ENCODE measurements at places on chromosomes 7 and 10.

DNA sequence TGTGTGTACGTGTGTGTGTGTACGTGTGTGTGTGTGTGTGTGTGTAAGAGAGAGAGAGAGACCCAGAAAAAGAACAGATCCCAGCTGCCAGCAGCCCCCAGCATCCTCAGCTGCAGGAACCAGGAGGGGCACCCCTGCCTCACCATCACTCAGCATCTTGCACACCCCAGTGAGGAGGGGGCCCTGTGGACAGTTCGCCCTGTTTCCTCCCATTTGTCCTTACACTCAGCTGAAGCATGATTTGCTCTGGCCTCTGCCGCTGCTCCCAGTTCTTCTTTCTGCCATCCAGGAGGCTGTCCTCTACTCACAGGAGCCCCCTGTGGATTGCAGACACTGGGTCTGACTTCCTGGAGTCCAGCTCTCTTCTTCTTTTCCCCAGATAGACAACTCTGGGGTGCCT lies 9.7 kb downstream of the GPR26 start:
- no peak for DNase-seq

- no peak for DNase-seq
Observed at GRCh38 chr10:99714446-99714845, 17.5 kb downstream of the COX15 start.

GRCh38 chr10:15585303-15585715 lies 134.4 kb downstream of the ITGA8 start:
- peak; percentile 65 for DNase-seq

DNA sequence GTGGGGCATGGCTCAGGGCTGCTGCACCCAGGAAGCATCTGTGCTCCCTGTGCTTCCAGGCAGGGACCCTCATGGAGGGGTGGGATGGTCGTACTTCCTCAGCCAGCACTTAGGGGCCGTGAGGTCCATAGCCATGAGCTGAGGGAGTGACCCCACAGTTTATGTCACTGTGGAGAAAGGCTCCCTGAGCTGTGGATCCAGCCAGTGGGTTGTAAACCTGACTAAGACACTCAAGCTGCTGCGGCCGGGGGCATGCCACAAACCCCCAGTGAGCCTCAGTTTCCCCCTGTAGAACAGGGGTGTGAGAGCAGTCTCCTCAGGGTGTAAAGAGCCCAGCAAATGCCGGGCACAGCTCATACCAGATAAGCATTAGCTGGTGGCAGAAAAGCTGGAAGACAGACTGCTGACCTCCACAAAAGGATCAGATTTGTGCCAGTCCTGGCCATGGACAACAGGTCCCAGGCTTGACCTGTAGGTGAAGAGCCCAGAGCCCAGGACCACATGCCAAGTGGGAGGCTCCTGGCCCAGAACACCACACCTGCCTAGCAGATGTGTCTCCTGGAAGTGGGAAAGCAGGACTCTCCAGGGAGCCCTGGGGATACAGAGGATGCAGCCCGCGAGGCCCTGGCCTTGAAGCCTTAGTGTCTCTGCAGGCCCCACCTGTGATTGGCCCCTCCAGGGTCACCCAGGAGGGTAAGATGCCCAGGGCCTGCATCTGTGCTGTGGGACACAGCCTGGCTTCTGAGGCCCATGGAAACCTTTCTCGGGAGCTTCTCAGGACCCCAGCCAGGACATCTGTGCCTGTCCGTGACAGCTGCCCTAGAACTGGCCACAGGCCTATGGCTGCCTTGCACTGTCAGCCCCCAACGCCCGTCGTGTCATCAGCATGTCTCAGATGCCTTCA lies 78.1 kb upstream of the RET start:
- DNase-seq: peak; percentile 18

- DNase-seq: no peak
Observed at GRCh38 chr7:107891636-107892366, 818 bp downstream of the DLD start.

DNA sequence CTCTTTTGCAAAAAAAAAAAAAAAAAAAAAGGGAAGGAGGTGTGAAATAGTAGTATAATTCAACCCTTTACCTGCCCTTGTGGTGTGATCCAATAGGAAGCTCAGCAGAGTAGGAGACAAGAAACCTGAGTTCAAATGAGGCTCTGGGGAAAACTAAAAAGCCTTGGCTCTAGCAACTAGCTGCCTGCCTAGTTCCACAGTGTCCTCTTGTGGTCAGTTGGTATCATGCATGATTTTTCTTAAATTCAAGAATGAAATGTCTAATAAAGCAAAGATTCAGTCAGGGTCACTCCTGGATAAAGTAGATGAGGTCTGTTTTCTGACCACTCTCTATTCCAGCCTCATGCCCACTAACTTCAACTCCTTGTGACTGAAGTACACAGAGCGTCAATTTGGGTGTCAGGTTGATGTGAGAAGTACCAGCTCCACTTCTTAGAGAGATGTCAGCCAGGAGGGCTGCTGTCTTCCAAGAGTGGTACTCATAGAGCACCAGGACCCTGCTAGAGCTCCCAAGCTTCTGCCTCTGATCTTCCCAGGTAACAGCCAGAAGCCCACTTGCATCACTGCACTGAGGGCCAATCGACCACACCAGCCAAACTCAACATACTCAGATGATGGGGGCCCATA lies 10.5 kb downstream of the LSM5 start:
- DNase-seq: peak; percentile 59

- no peak for DNase-seq
Observed at GRCh38 chr7:113921363-113921762, 2.6 kb upstream of the PPP1R3A start.

DNA sequence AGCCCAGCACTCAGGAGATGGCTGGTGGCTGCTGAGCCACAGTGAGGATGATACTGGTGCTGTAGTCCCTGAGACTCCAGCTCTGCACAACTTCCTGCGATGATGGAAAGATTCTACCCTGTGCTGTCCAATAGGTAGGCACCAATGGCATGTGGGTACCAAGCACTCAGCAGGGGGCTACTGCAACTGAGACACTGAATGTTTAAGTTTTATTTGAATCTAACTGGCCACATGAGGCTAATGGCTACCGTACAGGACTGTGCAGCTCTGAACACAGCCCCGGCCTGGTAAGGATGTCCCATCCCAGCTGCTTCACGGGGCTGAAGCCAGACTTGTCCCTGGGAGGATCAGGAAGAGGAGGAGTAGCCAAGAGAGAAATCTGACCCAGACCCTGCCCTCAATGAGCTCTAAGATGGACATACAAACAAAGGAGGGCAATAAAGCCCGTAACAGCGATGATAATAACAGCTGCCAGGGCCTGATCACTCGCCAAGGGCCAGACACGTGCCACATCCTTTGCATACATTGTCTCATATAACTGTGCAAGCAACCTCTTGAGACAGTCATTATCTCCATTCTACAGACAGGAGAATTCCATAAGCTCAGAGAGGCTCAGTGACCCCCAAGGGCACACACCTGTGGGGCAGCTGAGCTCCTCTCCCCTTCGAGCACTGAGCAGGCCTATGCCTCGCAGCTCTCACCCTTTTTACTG lies 3.8 kb downstream of the GPRIN2 start:
- DNase-seq: no peak

DNA sequence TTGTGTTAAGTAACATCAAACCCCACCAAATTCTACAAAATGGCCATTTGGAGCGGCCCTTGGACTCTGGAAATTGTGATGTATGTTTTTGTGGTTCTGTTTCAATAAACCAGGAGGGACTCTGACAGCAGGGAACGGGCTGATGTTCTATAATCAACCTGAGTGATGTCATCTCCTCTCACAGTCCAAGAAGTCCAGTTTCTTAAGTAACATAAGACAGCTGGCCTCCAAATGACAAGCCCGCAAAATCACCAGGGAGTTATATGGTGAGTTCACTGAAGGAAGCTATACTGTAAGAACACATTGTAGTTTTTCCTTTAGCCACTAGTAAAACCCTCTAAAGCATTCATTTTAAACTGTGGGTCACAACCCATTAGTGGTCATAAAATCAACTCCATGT lies 34.0 kb downstream of the GOT1 start:
- no peak for DNase-seq

DNA sequence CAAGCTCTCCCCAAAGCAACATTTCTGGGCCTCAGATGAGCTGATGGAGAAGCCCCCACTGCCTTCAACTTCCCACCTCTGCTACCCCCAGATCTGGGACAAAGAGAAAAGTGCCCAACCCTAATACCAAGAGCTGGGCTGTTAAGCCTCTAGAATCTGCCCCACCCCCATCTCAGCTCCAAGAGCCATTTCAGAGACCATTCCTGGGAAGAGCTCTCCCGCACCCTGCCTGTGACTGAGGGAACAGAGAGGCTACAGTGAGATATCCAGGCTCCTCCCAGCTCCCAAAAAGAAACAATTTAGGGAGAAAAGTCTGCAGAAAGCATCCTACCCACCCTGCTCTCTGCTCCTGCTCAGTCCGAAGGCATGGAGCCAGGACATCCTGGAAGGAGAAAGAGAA lies 2.5 kb upstream of the KCNH2 start:
- peak; percentile 72 for DNase-seq

DNA sequence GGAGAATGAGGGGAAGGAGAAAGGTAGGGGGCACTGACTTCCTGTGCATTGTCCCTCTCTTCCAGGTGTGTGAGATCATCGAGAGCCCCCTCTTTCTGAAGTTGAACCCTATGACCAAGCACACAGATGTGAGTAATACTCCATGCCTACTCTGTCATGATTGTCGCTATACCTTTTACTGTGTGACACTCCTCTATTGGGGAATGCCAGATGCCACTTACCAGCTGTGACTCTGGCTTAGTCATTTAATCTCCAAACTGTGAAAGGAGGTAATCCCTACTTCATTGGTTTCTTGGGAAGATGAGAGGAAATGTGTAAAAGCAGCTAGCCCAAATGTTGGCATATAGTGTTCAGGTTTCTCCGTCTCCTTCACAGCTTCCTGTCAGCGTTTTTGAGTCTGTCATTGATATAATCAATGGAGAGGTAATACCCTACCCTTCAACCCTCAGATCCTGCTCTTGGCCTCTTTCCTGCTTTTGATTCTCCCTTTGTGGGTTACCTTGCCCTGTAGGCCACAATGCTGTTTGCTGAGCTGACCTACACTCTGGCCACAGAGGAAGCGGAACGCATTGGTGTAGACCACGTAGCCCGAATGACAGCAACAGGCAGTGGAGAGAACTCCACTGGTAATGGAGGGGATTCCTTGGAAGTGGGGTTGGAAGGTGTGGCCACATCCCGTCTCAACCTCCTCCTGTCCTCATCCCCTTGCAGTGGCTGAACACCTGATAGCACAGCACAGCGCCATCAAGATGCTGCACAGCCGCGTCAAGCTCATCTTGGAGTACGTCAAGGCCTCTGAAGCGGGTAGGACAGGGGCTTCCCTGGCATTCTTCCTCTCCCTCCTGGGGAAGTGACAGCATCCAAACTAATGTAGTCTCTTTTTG lies 2.0 kb downstream of the COPS6 start:
- DNase-seq: no peak

GRCh38 chr7:155251831-155252230 lies 45.8 kb upstream of the INSIG1 start:
- DNase-seq: no peak

- DNase-seq: no peak
Observed at GRCh38 chr7:44497155-44498027, 6.9 kb upstream of the NUDCD3 start.

GRCh38 chr10:27457261-27457945 lies 46.7 kb upstream of the RAB18 start:
- DNase-seq: no peak

- peak; percentile 54 for DNase-seq
Observed at GRCh38 chr7:26101361-26102151, 50.4 kb upstream of the NFE2L3 start.

GRCh38 chr10:70748305-70748704 lies 36.9 kb downstream of the TBATA start:
- DNase-seq: no peak

DNA sequence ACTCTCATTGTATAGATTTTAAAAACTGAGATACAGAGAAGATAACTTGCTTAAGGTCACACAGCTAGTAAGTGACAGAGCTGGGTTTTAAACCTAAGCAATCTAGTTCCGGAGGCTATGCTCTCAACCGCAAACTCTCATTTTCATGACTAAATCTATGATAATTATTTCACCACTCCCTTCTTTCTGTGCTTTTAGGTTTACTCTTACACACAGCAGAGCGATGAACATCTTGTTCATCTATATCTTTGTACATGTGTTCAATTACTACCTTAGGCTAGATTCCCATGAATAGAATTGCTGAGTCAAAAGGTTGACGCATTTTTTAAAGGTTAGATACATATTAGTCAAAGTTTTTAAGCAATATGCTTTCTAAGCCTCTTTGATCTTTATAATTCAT lies 154.8 kb downstream of the CHN2 start:
- no peak for DNase-seq

DNA sequence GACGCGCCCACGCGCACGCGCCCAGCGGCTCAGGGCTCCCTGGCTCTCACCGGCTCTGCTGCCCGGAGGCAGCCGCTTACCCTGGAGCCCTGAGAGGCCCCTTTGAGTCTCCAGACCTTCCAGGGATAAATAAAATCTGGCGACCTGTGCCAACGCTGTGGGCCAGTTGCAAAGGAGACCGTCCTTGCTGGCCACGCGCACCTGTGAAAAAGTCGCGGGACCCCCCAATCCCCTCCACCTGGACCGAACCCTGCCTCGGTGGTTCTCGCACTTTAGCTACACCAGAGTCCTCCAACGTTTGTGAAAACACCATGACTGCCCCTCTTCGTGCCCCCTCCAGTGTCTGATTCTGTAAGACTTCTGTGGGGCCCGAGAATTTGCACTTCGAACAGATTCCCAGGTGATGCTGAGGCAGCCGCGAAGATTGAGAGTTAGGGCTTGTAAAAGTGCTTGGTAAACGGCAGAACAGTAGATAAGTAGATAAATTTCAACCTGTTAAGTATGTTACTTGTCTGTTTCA lies 102.4 kb upstream of the SVIL start:
- DNase-seq: no peak
